ENCODE measurements at places on chromosomes 16 and 17.

- no peak for DNase-seq
Observed at GRCh38 chr17:10094797-10095196, 103.6 kb downstream of the GAS7 start.

- no peak for DNase-seq
Observed at GRCh38 chr17:72119873-72120641, 763 bp upstream of the SOX9 start.

- no peak for DNase-seq
Observed at GRCh38 chr16:67996666-67997065, 2.6 kb downstream of the DPEP2 start.

DNA sequence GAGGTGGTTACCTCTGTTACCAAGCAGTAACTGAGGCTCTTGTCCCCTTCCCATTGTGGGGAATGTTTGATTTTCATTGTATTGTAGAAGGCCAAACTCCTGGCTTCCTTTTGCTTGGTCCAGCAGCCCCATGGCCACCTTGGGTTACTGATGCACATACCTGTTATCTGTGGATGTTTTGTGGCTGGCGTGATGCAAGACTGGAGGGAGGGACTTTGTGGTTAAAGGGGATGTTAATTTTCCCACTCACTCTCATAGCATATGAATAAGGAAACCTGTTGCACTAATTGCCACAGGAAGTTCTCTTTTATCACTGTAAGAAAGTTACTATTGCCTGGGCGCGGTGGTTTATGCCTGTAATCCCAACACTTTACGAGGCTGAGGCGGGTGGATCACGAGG is 168.6 kb upstream of the HS3ST4 start:
- no peak for DNase-seq

DNA sequence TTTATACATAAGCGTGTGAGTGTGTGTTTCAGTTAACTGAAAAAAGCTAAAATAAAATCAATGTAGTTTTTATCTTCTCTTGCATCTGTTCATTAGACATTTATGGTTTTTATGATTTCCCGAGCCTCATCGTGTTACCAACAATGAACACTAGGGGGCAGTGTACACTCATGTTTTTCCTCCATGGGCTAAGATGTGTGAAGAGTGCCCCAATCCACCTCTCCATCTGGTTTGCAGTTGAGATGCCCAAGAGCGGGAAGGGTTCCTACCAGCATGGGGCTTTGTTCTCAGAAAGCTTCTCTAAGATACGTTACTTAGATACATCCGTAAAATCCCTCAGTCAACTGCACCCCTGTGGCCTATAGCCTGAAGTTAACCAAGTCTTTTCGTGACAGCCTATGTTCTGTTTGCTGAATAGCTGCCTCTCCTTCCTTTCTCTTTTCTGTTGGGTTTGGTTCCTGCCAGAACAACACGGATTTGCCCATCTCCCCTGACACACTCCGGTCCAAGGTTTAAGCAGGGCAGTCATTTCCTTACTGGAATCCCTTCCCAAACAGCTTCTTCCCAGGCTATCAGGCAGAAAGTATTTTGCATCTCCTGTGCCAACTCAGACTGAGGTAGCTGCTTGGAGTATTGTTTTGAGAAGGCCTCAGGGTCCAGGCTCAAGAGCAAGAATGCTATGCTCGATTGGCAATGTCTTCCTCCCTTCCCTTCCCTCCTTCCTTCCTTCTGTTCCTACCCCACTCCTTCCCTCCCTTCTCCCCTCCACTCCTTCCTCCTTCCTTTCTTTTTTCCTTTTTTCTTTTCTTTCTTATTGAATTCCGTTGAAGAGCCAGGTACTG is 12.9 kb upstream of the ELAC2 start:
- peak; percentile 43 for DNase-seq

DNA sequence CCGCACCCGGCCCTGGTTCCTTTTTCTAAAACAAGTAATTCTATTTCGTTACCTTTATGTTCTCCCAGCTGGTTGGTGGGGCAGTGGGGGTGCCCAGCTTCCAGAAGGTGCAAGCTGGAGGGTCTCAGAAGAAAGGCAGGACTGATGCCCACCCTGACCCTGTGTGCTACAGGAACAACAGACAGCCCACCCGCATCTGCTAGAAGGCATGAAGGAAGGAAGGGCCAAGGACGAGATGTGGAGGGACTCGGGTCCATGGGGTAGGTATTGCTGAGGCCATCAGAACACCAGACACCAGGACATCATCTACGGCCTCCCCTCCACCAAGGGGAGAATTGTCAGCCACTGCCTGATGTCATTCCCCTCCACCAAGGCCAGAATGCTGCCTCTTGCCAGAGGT is 6.4 kb upstream of the CYTH1 start:
- no peak for DNase-seq

DNA sequence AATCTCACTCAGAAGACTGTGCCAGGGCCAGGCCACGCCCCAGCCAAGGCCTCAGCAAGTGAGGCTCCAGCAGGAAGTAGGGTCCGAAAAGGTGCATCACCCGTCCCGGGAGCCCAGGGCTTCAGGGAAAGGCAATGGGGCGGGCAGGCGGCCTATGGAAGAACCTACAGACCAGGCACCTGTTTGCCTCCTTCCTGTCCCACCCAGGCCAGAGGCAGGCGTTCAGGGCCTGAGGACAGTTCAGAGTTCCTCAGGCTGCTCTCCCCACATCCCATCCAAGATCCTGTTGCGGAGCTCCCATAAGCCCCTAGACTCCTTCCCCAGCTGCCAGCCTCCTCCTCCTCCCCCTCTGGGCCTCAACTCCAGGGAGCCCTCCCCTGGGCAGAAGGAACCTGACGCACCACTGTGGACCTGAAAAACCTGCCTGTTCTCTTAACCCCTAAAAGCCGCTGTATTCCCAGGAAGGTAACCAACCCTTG is 2.3 kb downstream of the CLUH start:
- no peak for DNase-seq

DNA sequence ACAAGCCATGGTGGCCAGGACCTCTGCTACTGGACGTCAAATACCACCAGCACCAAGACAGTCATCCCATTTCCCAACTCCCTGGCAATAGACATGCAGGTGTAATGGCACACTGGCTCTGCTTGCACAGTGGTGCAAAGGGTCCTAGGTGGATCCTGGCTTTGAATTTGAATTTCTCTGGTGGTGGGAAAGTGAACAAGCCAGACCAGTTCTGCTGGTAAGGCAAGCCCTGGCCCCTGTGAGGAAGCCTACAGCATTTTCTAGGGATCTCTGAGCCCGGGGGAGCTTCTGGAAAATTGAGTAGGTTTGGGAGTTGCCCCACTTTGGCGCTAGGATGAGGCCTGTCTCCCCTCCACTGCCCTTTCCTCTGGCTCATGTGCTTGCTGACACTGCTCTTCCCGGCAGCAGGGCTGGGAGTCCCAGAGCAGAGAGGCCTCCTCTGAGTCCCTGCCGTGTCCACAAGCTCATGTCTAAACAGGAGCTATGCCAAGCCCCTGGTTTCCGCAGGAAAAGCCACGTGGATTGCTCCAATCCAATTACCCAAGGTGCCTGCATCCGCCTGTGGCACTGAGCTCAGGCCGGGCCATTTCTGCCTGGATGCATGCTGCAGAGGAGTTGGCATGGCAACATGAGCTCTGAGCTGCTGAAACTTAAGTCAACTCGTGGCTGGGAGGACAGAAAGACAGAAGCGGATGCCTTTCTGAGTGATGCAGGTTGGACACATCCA is 67.0 kb downstream of the PRMT7 start:
- no peak for DNase-seq

DNA sequence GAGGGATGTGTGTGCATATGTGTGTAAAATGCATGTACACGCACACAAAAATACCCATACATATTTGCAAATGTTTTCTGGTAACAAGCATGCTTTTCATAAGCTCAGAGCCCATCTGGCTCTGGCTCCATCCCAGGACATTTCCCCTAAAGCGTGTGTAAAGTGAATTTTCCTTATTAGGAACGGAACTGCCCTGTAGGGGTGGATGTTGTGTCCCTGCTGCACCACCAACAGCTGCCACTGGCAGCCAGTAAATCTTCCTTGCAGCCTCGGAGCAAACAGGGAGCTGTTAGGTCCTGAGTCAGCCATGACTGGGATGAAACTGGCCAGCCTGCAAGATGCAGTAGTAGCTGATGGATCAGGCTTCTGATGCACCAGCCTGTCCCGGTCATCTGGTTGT is 393.5 kb downstream of the UTP18 start:
- no peak for DNase-seq

GRCh38 chr17:13581925-13582324 is 19.8 kb downstream of the HS3ST3A1 start:
- DNase-seq: no peak

GRCh38 chr17:59335685-59336084 is 4.2 kb downstream of the YPEL2 start:
- no peak for DNase-seq

DNA sequence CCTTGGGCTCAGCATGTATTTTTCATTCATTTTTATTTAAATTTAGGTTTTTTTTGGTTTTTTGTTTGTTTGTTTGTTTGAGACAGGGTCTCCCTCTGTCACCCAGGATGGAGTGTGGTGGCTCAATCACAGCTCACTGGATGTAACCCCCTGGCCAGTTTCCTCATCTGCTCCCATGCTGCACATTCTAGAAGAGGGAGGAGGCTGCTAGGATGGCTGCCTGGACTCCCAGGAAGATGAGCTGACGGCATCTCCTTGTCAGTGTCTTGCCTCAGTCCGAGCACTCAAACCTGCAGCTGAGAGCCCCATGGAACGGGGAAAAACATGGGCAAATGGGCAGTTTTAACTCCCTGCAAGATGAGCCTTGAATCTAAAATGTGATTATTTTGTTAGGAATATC is 7.5 kb downstream of the MEAK7 start:
- DNase-seq: no peak

GRCh38 chr16:854808-855410 is 54.4 kb upstream of the GNG13 start:
- no peak for DNase-seq

GRCh38 chr17:51435171-51435552 is 174.8 kb downstream of the UTP18 start:
- no peak for DNase-seq

- DNase-seq: peak; percentile 76
Observed at GRCh38 chr16:87806641-87807546, 41.1 kb upstream of the KLHDC4 start.

DNA sequence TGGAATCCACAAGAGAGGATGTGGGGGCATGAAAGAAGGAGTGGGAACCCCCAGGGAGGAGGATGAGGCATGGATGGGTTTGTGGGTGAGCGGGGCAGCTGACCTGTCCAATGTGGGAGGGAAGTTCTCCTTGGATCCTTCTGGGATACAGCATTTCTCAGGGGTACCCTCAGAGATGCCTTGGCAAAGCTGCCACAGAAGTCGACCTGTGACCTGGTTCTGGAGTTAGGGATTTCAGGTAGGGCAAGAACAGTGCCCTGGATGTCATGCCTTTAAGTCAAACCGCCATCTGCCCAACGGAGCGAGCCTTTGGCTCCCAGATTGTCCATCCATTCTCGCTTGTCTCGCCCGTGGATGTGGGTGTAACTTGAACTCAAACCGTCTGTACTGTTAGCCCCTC is 30.0 kb downstream of the WSCD1 start:
- no peak for DNase-seq

DNA sequence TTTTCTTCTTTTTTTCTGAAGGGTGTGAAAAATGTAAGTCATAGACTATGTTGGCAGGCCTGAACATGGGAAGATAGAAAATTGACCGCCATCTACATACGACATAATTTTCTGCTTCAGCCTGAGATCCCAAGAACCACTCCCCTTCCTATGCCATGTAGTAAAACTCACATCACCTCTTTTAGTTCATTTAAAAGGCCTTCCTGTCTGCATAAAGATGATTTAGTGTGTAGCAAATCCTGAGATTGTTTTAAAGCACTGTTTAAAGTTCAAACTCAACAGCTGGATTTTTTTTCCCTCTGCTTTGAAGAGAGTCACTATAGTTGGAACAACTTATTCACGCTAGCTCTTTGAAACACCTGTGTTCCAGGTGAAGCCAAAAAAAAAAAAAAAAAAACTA is 101.5 kb downstream of the NLK start:
- no peak for DNase-seq

DNA sequence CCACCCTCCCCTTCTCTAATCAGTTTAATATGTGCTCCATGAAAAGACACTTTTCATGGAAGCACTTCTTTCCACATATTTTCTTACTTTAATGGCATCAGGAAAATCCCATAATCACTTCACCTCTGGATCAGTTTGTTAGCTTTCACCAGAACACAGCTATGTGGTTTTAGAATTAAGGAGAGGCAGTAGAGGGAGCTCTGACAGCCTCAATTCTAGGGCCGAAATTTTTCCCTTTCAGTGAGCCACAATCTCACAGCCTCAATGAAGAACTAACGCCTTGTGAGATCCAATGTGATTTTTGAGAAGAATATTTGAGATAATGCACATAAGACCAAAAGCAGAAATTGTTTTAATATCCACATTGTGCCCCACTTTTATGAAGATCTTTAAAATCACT is 1494.0 kb upstream of the CDH8 start:
- DNase-seq: no peak

GRCh38 chr16:74556375-74556922 is 50.5 kb downstream of the GLG1 start:
- DNase-seq: no peak

- no peak for DNase-seq
Observed at GRCh38 chr17:56502120-56502654, 91.3 kb upstream of the NOG start.

GRCh38 chr17:44432254-44433157 is 43.1 kb upstream of the ITGA2B start:
- no peak for DNase-seq

DNA sequence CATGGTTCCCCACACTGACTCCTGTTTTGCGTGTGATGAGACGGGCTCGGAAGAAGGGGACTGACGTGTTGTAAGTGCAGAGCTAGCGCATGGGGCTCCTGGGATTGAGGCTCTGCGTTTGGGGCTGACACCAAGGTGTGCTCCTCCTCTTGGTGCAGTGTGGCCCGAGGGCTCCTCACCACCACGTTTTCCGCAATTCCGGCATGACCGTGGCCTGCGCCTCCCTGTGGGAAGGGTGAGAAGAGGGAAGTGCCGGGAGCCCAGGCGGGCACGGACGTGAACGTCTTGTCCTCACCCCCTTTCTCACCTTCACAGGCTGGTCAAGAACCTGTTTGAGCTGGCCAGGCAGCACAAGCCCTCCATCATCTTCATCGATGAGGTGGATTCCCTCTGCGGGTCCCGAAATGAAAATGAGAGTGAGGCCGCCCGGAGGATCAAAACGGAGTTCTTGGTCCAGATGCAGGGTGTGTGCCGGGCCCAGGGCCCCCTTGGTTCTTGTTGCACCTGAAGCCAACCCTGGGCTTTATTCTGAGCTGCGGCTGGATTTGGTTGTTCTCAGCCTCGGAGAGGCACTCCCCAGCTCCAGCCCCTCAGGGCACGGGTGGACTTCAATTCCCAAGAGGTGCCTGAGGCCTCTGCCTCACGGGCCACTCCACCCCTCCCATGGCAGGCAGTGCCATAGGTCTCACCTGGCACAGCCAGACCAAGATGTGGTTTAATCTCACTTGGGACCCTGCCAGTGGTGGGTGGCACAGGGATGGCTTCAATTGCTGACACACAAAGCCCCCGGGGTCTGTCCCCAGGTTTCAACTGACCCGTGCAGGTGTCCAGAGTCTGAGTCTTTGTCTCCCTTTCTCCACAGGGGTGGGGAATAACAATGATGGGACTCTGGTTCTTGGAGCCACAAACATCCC is 8.9 kb downstream of the VPS4A start:
- DNase-seq: peak; percentile 26
